Sigmoid colon (tissue), 7 donors: ENCODE measurements at places on chromosomes 13 and 19. TPM values are rescaled to one million over a fixed set of nuclear protein-coding genes. Genes with fewer than 3 reads are reported as not detected.

DNA sequence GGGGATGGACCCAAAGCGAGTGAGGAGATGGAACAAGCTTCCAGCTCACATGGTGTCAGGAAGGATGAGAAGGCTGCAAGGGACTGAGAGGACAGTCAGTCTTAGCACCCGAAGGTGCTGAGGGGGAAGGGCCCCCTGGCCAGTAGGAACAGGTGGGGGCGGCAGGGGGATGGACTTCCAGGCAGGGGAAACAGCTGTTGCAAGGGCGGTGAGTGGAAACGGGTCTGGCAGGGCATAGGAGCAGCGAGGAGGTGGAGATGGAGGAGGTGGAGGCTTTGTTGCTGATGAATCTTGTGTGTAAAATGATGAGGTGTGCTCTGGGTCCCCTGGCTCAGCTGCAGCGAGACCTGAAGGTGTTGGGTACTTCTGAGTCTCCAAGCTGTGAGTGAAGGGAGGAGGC, 1.2 kb downstream of the MAP1S start:
- DNase-seq, result no peak

DNA sequence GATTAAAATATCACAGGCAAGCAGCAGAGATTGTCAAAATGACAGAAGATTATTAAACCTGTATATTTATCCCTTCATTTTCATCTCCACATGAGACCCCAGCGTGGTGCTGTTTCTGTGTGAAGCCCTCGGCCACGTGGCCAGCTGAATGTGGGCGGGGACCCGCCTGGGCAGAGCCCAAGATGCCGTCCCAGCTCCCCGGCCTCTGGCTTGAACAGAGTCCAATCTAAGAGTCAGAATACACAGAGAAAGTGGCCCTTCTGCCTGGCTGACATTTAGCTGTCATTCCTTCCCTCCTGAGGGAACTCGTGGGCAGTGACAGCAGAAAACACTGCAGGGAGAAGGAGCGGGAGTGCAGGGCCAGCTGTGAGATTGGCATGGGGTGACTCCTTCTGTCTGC, 34.9 kb upstream of the UQCRFS1 start:
- no peak for DNase-seq

DNA sequence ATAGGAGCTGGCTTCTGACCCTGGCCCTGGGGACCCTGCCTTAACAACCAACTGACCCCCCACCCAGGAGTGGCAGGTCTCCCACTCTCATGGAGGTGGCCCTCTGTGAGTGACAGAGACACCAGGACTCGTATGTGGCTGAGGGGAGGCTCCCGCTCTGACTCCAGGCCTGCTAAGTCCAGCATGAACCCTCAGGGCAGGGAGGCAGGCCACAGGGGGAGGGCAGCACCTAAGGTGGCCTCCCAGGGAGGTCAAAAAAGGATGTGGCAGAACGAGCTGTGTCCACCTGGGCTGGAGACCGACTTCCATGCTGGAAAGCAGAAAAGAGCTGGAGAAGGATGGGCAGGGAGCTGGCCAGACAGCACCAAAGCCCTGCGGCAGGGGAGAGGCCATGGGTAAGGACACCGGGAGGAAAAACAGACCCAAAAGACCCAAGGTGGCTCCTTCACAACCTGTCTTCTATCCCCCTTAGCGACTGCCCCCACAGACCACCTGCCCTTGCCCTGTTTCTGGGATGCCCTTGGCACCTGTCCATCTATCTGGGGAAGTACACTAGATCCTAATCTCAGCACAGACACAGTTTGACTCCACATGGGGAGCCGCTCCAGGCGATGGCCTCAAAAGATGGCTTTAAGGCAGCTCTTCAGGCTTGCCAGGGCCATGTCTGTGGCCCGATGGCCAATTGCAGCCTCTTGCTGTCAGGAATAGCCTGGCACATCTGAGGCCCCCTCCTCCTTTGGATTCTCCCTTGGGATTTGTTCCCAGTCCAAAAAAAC, 10.5 kb upstream of the SLC35E1 start:
- DNase-seq, result no peak

GRCh38 chr13:102620516-102620915, 23.7 kb downstream of the TPP2 start:
- DNase-seq, result no peak

Gene S1PR4
- 0.36 TPM for total RNA-seq

DNA sequence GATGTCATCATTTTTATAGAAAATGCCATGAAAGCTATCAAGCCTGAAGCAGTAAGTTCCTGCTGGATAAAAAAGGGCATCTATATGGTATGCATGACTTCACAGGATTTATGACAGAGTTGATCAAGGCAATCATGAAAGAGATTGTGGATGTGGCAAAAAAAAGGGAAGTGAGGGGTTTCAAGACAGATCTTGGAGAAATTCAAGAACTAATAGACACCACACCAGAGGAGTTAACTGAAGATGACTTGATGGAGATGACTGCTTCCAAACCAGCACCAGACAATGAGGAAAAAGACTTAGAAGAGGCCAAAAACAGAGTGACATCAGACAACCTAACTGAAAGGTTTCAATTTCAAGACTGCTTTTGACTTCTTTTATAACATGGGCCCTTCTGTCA, 691.1 kb upstream of the SLC10A2 start:
- no peak for DNase-seq

Gene FXYD3
- total RNA-seq, result 15.3 TPM
